ENCODE measurements at places on chromosomes 13 and 19.
A peak's percentile ranks its signal among the peaks of the same experiment; 100 is the strongest.

DNA sequence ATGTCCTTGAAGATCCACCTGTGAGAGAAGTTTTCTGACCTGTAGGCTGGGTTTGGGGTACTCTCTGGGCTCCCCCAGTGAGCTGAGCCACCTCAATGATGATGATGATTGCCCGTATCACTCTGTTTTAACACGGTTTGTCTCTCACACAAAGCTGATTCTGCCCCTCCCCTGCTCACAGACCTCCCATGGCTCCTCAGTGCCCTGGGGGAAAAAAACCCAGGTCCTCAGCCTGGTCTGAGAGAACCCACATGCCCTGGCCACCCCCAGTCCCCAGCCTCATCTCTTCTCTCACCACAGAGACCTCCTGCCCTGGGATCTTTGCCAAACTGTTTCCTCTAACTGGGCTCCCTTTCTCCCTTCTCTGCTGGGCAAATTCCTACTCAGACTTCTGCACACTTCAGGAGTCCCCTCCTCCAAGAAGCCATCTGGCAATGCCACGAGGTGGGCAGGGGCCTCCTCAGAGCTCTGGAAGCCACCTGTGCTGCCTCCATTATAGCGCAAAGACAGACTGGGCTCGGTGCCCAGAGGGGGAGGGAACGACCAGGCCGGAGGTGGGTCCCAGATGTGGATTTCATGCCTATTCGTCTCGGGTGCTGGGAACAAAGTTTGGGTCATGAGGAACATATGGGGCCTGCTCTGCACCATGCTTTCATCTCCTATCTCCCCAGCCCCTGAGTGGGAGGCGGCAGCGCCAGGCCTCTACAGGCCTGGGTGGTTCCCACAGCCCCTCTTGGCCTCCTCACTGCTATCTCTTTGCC lies 8.5 kb upstream of the CA11 start:
- DNase-seq: no peak

GRCh38 chr13:22454586-22454985 lies 726.2 kb upstream of the SGCG start:
- no peak for DNase-seq

DNA sequence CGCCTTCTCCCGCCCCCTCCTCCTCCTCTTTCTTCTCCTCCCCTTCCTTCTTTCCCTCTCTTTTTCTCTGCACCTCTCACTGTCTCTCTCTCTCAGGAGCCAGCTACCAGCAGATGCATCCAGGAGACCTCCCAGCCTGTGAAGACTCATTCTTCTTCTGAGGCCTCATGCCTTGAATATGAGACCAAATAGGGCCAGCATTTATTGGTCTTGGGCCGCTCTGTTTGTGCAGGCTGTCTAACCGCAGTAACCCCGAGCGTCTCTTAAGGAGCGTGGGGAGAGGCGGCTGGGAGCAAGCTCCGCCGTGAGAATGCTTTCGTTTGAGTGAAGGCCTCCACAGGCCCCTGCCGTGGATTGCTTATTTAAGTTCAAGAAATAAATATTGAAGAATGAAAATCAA lies 167.0 kb downstream of the NUFIP1 start:
- DNase-seq: no peak

DNA sequence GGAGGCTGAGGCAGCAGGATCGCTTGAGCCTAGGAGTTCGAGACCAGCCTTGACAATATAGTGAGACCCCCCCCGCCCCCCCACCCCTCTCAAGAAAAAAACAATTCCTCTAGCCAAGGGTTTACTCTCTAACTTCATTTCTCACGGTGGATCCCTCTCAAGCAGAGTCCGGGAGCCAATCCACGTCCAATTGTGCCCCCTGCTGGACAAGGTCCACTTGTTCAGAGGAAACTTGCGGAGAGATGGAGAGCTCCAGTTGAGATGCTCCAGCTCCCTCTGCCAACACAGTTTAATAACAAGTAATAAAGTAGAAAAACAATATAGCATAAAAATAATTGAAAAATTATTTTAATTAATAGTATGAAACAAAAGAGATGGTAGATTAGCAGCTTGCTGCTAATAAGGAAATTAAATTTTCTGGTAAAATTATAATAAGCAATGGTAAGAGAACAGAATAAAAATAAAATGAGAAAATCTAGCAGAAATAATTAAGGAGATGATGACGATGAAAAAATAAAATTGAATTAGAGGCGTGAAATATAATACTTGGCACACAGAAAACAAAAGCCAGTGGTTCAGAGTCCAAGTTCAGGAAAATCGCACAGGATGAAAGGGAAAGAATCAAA lies 14.5 kb upstream of the SIGLEC14 start:
- peak; percentile 40 for DNase-seq

Data from CD4-positive, alpha-beta T cell treated with Interleukin-6 at 100 ng/mL for 8 hours (primary cell).